Activated naive CD4-positive, alpha-beta T cell treated with anti-CD3 and anti-CD28 coated beads for 36 hours (primary cell): ENCODE measurements at places on chromosomes 4 and X. TPM values are rescaled to one million over a fixed set of nuclear protein-coding genes. Genes with fewer than 3 reads are reported as not detected.

- no peaks in the 10 kb centered on the region for H3K36me3 ChIP-seq
- H3K27me3 ChIP-seq = peaks cover 49% of the 10 kb centered on the region
- H3K27ac ChIP-seq = no peak overlapping the region
- peaks cover 2% of the 10 kb centered on the region for H3K4me1 ChIP-seq
- H3K4me3 ChIP-seq = peak overlapping the region; percentile 2
- peak; percentile 29 for DNase-seq
Measured at GRCh38 chr4:74793757-74794381, 454 bp downstream of the BTC start.

DNA sequence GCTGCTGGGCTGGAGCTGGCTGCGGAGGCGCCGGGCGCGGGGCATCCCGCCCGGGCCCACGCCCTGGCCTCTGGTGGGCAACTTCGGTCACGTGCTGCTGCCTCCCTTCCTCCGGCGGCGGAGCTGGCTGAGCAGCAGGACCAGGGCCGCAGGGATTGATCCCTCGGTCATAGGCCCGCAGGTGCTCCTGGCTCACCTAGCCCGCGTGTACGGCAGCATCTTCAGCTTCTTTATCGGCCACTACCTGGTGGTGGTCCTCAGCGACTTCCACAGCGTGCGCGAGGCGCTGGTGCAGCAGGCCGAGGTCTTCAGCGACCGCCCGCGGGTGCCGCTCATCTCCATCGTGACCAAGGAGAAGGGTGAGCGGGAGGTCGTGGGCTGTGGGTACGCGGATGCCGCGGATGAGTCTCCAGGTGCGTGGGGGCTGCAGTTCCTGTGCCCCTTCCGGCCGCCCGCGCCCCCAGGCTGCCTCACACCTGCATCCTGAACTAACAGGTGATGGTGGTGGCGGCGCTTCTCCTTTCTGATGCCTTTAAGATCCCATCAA, 499 bp downstream of the CYP2U1 start:
- no peak overlapping the region for H3K27ac ChIP-seq
- peaks cover 3% of the 10 kb centered on the region for H3K36me3 ChIP-seq
- H3K4me1 ChIP-seq = peaks cover 16% of the 10 kb centered on the region
- no peaks in the 10 kb centered on the region for H3K27me3 ChIP-seq
- peak; percentile 55 for DNase-seq
- peak overlapping the region; percentile 78 for H3K4me3 ChIP-seq

DNA sequence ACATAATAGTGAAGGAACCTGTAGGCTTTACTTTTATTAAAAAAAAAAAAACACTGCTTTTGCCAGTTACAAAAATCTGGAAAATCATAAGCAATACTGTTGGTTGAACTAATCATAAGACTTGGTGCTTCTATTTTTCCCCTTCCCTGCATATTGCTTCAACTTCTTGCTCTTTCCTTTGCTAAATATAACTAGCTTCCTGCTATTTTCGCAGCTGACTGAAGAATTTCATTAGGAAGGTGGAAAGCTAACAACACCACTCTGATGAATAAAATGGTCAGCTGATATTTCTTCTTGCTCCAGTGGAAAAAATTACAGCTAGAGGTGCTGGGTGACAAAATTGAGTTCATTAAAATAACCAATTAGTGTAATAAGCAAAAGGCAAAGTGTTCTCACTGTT, 39.3 kb downstream of the MEPE start:
- no peak overlapping the region for H3K4me3 ChIP-seq
- no peaks in the 10 kb centered on the region for H3K36me3 ChIP-seq
- H3K4me1 ChIP-seq = no peaks in the 10 kb centered on the region
- no peak for DNase-seq

GRCh38 chr4:89242216-89242615, 65.4 kb downstream of the GPRIN3 start:
- H3K36me3 ChIP-seq = peaks cover 7% of the 10 kb centered on the region
- no peaks in the 10 kb centered on the region for H3K27me3 ChIP-seq
- no peak for DNase-seq
- no peak overlapping the region for H3K27ac ChIP-seq

- H3K36me3 ChIP-seq = no peaks in the 10 kb centered on the region
- peaks cover 3% of the 10 kb centered on the region for H3K27me3 ChIP-seq
- H3K27ac ChIP-seq = no peak overlapping the region
- no peak overlapping the region for H3K4me3 ChIP-seq
- DNase-seq = no peak
Measured at GRCh38 chr4:165532976-165533375, 154.2 kb downstream of the CPE start.

DNA sequence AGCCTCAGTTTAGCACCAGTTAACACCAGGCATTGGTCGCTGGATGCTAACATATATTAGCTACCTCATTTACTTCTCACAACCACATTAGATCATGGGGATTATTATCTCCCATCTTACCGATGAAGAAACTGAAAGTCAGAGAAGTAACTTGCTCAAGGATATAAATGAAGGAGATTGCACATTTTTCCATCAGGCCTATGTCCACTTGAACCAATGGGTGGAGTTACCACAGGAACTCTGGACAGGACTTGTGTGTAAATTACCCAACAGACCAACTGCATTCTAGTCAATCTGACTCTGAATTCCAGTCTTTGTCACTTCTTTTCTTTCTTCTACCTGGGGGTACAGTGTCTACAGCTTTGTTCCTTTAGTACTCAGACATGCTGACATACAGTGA, 1.8 kb downstream of the LNX1 start:
- DNase-seq = no peak
- H3K36me3 ChIP-seq = no peaks in the 10 kb centered on the region
- no peak overlapping the region for H3K27ac ChIP-seq
- H3K4me3 ChIP-seq = no peak overlapping the region
- H3K4me1 ChIP-seq = peaks cover 12% of the 10 kb centered on the region

DNA sequence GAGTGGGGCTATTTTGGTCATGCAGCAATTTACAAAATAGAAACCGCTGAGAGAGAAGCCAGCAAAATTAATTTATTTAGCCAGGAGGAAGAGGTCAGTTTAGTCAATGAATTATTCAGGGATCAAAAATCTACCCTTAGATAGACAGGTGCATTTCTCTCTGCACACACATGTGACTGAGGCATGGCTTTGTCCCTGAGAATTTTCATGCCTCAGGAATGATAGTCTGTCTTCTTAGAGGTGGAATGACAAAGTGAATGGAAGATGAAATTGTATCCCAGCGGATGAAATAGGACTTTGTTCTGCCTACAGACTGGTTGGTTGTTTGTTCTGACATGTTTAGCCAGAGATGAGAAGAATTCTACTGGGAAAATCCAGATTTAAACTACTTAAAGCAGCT, 46.0 kb downstream of the ANKRD50 start:
- peaks cover 3% of the 10 kb centered on the region for H3K36me3 ChIP-seq
- H3K4me3 ChIP-seq = no peak overlapping the region
- no peak overlapping the region for H3K27ac ChIP-seq

- H3K4me1 ChIP-seq = no peaks in the 10 kb centered on the region
- H3K27ac ChIP-seq = no peak overlapping the region
- H3K27me3 ChIP-seq = peaks cover 8% of the 10 kb centered on the region
- no peak for DNase-seq
- H3K4me3 ChIP-seq = no peak overlapping the region
Measured at GRCh38 chrX:18101087-18101486, 119.6 kb downstream of the BEND2 start.

- H3K27me3 ChIP-seq = no peaks in the 10 kb centered on the region
- H3K27ac ChIP-seq = no peak overlapping the region
- H3K36me3 ChIP-seq = peaks cover 7% of the 10 kb centered on the region
- H3K4me3 ChIP-seq = no peak overlapping the region
- no peaks in the 10 kb centered on the region for H3K4me1 ChIP-seq
Measured at GRCh38 chr4:150673793-150674192, 91.8 kb downstream of the MAB21L2 start.

DNA sequence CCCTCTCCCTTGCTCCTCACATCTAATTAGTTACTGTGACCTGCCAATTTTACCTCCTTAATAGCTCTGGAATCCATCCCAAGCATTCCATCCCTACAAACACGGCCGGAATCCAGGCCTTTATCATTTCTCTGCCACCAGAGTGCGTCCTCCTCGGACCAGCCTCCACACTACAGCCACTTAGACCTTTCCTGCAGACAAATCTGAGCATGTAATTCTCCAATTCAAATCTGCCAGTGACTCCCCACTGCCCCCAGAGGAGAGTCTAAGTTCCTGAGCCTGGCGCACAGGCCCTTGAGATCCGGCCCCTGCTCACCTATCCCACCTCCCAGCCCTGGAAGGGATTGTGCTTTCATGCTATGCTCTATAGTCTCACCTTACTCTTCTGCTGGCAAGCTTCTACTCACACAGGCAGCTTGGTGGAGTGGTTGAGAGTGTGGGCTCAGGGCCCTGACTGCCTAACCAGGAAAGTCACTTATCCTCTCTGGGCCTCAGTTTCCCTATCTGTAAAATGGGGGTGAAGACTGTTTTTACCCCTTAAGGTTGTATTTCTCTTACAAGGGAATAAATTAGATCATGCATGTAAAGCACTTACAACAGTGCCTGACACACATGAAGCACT, 31.2 kb downstream of the PJA1 start:
- H3K27ac ChIP-seq = no peak overlapping the region
- H3K4me1 ChIP-seq = no peaks in the 10 kb centered on the region
- no peaks in the 10 kb centered on the region for H3K36me3 ChIP-seq
- peaks cover 20% of the 10 kb centered on the region for H3K27me3 ChIP-seq
- no peak for DNase-seq
- no peak overlapping the region for H3K4me3 ChIP-seq

DNA sequence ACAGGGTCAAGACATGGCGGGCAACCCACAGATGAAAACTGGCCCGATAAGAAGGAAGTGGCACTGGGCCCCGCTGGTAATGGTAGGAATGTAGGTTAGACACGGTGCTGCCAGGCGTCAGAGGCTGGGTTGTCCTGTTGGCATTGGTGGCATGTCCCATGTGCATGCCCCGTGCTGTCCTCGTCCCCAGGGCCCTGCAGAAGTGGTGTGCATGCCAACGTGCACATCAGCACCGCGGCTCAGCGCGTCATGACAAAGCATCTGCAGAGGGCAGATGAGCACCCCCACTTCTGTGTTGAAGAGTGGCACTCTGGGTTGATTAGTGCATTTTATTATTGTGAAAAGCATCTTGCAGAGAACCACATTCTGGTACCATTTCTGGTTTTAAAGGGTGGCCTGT, 35.6 kb downstream of the NELFA start:
- H3K4me3 ChIP-seq = no peak overlapping the region
- H3K4me1 ChIP-seq = no peaks in the 10 kb centered on the region
- DNase-seq = no peak
- no peaks in the 10 kb centered on the region for H3K27me3 ChIP-seq
- peaks cover 56% of the 10 kb centered on the region for H3K36me3 ChIP-seq

DNA sequence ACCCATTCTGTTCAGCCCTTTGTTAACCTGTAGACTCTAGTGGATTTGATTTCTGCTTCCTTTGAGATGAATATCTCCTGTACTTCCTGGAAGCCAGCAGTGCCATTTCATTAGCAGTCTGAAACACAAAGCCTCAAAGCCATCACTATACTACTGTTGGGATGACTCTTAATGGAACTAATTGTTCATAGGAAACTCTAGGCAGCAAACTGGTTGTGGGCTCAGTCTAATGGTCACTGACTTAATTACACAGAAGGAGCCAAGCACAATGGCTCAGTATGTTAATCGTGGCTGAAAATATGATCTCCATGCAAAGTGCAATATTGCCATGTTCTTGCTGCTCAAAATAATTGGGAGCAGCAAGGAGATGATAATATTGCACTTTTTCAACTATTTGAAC, 262.3 kb downstream of the ARHGAP24 start:
- no peaks in the 10 kb centered on the region for H3K27me3 ChIP-seq
- H3K27ac ChIP-seq = no peak overlapping the region
- DNase-seq = no peak
- no peaks in the 10 kb centered on the region for H3K36me3 ChIP-seq

DNA sequence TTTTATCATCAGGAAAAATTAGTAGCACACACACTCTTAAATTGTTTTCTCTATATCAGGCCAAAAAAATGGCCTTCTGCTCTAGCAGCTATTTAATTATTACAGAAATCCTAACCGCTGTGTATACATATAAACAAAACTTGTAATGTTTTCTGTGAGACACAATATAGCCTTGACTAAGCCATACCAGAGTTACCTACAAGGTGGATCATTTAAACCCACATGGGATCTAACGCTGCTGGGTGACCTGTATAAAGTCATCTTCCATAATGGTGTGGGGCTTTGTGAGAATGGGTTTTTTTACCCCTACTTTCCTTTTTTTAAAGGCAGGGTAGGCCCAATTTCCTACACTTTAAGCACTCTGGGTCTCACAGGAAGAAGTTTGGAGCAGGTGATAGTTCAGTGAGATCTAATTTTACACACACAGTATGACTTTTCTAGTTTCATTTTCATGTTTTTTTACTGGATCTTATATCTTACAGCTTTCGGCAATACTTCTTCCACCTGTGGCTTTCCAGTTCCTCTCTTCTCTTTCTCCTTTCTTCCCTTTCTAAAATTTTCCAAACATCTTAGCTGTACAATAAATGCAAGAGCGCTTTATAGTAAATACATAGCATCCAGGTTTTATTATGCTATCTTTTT, 66.9 kb upstream of the MMAA start:
- H3K36me3 ChIP-seq = no peaks in the 10 kb centered on the region
- DNase-seq = no peak
- peaks cover 7% of the 10 kb centered on the region for H3K4me1 ChIP-seq
- no peak overlapping the region for H3K4me3 ChIP-seq
- no peak overlapping the region for H3K27ac ChIP-seq

- H3K36me3 ChIP-seq = peaks cover 4% of the 10 kb centered on the region
- H3K27ac ChIP-seq = no peak overlapping the region
- peaks cover 11% of the 10 kb centered on the region for H3K4me1 ChIP-seq
- no peak for DNase-seq
- no peak overlapping the region for H3K4me3 ChIP-seq
Measured at GRCh38 chrX:124023838-124024238, 62.3 kb downstream of the STAG2 start.

GRCh38 chr4:16757080-16757521, 141.3 kb downstream of the LDB2 start:
- no peaks in the 10 kb centered on the region for H3K36me3 ChIP-seq
- no peak overlapping the region for H3K4me3 ChIP-seq
- DNase-seq = no peak
- no peak overlapping the region for H3K27ac ChIP-seq

GRCh38 chr4:4408132-4408523, 21.2 kb downstream of the NSG1 start:
- no peaks in the 10 kb centered on the region for H3K27me3 ChIP-seq
- no peak overlapping the region for H3K4me3 ChIP-seq
- no peaks in the 10 kb centered on the region for H3K4me1 ChIP-seq
- no peak overlapping the region for H3K27ac ChIP-seq

DNA sequence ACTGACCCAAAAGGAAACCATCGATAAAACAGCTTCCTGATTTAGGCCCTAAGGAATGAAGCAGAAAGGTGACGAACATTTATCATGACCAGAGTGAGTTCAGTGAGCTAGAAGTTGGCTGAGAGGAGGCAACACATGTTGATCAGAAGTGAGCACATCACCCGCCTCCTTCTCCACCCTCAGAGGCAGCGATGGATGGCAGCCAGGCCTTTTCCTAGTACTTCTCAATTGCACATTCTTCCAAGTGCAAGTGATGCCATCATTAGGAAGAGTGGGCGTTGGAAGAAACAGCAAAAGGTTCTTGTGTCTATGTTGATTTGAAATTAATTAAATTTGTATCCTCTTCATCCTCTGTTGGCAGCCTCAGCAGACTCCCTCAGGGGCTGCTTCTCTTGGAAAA, 51.7 kb downstream of the TMEM154 start:
- no peaks in the 10 kb centered on the region for H3K4me1 ChIP-seq
- peaks cover 5% of the 10 kb centered on the region for H3K36me3 ChIP-seq
- H3K27me3 ChIP-seq = no peaks in the 10 kb centered on the region
- H3K4me3 ChIP-seq = no peak overlapping the region
- no peak overlapping the region for H3K27ac ChIP-seq

TMEM154 gene
- total RNA-seq = 20.4 TPM

PLP1 gene
- total RNA-seq = not detected

SULT1B1 gene
- 4.3 TPM for total RNA-seq

VCX3A gene
- not detected for total RNA-seq

MAGEB3 gene
- total RNA-seq = not detected

FAM156B gene
- 12.6 TPM for total RNA-seq

SSX1 gene
- not detected for total RNA-seq

RBMX gene
- total RNA-seq = 278 TPM

TEX13B gene
- not detected for total RNA-seq

ABCG2 gene
- total RNA-seq = 0.35 TPM
